ENCODE measurements at places on chromosomes 16 and 17. TPM values are rescaled to one million over a fixed set of nuclear protein-coding genes. Genes with fewer than 3 reads are reported as not detected.

AOC2 gene
- total RNA-seq: 0.95 TPM

SAMD14 gene
- 0.50 TPM for total RNA-seq

CD68 gene
- 75.8 TPM for total RNA-seq

IFT20 gene
- total RNA-seq: 63.8 TPM

TAOK2 gene
- 40.0 TPM for total RNA-seq

ACSM2B gene
- not detected for total RNA-seq

DNA sequence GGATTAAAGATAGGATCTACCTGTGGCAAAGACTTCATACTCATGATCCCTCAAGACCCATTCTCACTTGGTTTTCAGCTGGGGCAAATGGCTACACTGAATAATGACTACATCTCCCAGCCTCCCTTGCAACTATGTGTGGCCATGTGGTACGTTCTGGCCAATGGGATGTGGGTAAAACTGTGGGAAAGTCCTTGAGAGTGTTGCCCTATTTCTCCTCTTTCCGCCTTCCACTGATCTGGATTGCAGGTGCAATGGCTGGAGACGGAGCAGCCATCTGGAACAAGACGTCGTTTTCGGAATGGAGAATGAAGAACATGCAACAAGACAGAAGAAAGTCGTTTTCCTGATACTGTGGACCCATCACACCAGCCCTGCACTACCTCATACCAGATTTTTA, 48.5 kb downstream of the HAPSTR1 start:
- DNase-seq: peak; percentile 54

- DNase-seq: no peak
Observed at GRCh38 chr17:56141046-56141839, 12.0 kb upstream of the ANKFN1 start.

DNA sequence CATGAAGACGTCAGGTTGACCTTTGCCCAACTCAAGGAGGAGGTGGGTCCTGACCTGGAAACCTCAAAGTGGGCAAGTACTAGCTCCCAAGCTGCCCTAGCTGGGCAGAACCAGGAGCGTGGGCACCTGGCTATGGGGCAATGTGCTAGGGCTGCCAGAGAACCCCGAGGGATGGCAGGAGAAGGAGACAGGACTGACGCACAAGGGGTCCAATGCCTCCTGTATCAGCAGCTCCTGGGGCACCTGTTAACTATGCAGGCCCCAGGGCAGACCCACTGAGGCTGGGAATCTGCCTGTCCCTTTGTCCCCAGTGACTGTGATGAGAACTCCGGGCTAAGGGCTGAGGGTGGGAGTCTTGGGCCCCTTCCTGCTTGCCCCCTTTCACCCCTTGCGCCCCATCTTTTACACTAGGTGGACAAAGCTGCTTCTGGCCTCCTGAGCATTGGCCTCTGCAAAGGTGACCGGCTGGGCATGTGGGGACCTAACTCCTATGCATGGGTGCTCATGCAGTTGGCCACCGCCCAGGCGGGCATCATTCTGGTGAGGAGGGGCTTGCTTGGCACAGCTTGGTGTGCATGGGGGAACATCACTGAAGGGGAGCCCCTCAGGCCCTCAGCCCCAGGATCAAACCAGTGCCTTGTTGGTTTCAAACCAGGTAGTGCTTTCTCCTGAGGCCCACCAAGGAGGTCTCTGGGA, 7.7 kb downstream of the CHAD start:
- no peak for DNase-seq

GRCh38 chr17:73888862-73889261, 244.6 kb upstream of the SDK2 start:
- DNase-seq: no peak

DNA sequence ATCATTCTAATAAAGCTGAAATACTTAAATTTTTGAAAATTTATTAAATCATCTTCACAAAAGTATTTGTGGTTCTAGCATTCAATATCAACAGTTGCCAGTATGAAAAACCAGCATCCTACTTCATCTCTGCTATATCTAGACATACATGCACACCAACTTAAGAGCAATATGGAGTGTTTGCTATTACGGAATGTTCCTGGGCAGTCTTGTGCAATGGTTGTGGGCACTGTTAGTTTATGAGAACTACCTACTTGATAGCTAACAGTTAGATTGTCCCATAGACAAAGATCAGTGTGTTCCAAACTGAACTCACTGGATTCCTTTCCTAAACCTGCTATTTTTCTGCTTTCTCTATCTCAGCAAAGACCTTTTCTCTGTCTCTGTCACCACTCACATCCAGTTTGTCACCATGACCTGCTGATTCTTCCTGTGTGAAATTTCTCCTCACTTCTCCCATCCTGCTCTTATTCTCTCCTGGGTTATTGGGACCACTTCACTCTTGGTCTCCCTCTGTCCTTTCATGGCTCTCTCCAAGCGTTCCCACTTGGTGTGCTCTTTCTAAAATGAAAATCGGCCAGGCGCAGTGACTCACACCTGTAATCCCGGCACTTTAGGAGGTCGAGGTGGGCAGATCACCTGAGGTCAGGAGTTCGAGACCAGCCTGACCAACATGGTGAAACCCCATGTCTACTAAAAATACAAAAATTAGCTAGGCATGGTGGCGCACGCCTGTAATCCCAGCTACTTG, 27.7 kb downstream of the CNTROB start:
- no peak for DNase-seq

GRCh38 chr16:46976550-46976949, 3.1 kb upstream of the DNAJA2 start:
- DNase-seq: no peak

GRCh38 chr16:10362077-10362863, 23.6 kb upstream of the ATF7IP2 start:
- DNase-seq: no peak

DNA sequence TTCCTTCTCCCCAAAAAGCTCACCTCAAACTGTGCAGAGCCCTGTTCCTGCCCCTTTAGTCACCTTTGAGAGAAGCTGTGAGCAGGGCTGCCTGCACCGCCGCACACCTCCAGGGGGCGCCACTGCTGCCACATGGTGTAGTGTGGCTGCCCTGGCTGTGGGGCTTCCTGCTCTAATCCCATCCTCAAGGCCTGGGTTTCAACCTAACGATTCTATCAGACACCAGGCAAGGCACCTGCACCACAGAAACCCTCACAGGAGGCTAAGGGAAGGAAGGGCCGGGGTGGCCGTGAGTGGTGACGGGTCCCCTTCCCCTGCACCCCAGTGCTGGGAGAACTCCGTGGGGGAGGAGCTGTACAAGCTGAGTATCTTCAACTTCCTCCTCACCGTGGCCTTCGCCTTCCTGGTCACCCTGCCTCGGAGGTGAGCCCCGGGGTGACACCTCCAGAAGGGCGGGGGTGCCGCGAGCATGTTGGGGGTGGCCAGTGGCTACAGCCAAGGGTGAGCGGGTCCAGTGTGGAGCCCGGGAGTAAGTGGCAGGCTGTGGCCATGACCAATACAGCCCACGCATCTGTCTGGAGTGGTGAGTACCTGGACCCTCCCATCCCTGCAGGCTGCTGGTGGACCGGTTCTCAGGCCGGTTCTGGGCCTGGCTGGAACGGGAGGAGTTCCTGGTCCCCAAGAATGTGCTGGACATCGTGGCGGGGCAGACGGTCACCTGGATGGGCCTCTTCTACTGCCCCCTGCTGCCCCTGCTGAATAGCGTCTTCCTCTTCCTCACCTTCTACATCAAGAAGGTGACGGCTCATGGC, 7.0 kb downstream of the TMC8 start:
- DNase-seq: no peak

DNA sequence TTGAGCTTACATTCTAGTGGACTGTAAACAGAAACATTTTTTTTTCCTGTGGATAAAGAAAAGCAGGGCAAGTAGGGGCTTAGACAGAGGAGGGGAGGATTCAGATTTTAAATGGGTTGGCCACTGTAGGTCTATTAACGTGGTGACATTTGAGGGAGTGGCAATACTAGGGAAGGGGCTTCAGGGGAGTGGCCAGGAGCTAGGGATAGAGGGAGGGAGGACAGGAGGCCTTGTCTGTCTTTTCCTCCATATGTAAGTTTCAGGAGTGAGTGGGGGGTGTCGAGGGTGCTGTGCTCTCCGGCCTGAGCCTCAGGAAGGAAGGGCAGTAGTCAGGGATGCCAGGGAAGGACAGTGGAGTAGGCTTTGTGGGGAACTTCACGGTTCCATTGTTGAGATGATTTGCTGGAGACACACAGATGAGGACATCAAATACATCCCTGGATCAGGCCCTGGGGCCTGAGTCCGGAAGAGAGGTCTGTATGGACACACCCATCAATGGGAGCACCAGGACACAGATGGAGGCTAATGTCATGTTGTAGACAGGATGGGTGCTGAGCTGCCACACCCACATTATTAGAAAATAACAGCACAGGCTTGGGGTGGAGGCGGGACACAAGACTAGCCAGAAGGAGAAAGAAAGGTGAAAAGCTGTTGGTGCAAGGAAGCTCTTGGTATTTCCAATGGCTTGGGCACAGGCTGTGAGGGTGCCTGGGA, 6.5 kb upstream of the HBM start:
- no peak for DNase-seq

All from HT1080 (cell line).